ENCODE measurements at places on chromosomes 2 and 18.
A peak's percentile ranks its signal among the peaks of the same experiment; 100 is the strongest.

- DNase-seq = peak; percentile 87
These were observed 395.8 kb downstream of the LNPK start for GRCh38 chr2:175606010-175606841.

- DNase-seq = no peak
These were observed 833.0 kb downstream of the SLC4A3 start for GRCh38 chr2:220460257-220460985.

DNA sequence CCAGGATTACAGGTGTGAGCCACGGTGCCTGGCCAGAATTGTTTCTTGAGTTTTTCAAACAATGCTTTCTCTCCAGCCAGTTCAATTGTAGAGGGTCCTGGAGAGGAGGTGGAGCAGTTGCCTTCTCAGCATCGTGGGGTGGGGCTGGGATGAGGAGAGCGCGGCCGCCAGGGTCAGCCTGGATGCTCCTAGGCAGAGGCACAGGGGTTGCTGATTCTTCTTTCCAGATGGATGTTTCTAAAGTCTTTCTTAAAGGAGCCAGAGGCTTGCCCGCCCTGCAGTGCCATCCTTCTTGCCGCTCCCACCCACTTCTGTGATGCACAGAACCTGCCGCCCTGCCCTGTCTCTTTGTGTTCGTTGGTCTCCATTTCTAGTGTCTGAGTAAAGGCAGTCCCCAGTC, 61.1 kb downstream of the AGAP1 start:
- DNase-seq = no peak

- DNase-seq = no peak
These were observed 148.9 kb downstream of the EN1 start for GRCh38 chr2:118698564-118698963.

- DNase-seq = peak; percentile 26
These were observed 57.8 kb upstream of the KIF5C start for GRCh38 chr2:148817210-148817708.

GRCh38 chr2:107091163-107091864, 205.3 kb upstream of the ST6GAL2 start:
- peak; percentile 70 for DNase-seq

- peak; percentile 53 for DNase-seq
These were observed 124.3 kb downstream of the RBMS1 start for GRCh38 chr2:160368988-160369930.

DNA sequence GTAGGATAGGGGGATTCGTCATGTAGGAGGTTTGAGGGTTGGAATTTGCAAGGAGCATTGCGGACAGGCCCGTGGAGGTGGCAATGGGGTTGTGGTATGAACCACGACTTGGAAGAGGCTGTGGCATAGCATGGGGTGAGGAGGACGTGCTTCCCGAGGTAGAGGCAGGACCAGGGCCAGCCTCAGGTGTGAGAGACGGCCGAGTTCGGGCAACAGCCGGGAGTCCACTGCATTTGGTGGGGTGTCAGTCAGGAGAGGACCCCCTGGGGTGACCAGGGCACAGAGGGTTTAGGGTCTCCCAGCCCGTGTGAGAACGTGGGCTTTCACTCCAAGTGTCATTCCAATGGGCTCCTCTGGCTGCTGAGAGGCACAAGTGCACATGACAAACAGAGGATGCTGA, 339.0 kb downstream of the EIPR1 start:
- DNase-seq = no peak

DNA sequence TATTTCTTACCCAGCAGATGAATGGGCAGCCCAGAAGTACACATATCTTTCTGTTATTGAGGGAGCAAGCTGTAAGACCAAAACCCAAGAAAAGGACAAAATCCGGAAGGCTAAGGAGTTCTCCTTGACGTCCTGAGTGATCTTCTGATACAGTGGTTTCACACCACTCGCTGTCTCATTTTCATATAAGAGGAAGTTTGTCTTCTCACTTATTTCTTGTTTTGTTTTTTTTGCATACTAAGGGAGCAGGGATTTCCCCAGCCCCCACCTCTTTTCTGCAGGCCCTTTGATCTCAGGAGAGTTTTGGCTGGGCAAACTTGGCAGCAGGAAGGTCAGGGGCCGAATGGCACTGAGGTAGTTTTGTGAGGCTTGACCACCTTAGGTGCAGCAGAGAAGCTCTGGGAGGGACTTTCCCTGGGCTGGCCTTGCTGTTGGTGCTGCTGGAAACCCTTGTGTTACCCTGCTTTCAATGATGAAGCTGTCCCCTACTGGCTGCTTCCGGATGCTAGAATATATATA, 13.3 kb downstream of the CHRNA1 start:
- DNase-seq = no peak

GRCh38 chr18:48961547-48961946, 10.8 kb upstream of the SMAD7 start:
- peak; percentile 41 for DNase-seq
